ENCODE measurements at places on chromosomes 1 and 21.

- peaks cover 11% of the 10 kb centered on the region for H3K27me3 ChIP-seq
- H3K4me1 ChIP-seq, result no peaks in the 10 kb centered on the region
- no peak for DNase-seq
- H3K4me3 ChIP-seq, result no peak overlapping the region
- H3K27ac ChIP-seq, result no peak overlapping the region
Observed at GRCh38 chr1:10950316-10951172, 61.9 kb upstream of the TARDBP start.

DNA sequence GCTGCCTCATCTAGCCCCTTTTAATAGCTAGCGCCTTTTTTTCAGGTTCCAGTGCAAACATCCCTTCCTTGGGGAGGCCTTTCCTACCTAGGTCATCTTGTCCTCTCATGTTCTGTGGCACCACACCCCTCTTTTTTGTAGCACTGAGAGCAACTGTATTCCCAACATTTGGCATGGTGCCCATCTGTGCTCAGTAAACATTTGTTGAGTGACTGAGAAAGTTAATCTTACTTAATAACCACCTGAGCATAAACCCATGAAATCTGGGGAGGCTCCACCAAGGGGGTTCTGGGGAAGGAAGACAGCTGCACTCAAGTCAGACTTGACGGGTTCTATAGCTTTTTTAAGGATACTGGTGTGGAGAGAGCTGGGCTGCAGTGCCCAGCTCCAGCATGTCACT lies 90.0 kb downstream of the NOS1AP start:
- DNase-seq, result no peak
- peaks cover 62% of the 10 kb centered on the region for H3K4me1 ChIP-seq
- peaks cover 2% of the 10 kb centered on the region for H3K36me3 ChIP-seq
- no peaks in the 10 kb centered on the region for H3K27me3 ChIP-seq

GRCh38 chr1:8145545-8146202 lies 119.6 kb upstream of the ERRFI1 start:
- H3K36me3 ChIP-seq, result no peaks in the 10 kb centered on the region
- H3K27me3 ChIP-seq, result no peaks in the 10 kb centered on the region
- no peak overlapping the region for H3K27ac ChIP-seq
- no peak overlapping the region for H3K4me3 ChIP-seq

DNA sequence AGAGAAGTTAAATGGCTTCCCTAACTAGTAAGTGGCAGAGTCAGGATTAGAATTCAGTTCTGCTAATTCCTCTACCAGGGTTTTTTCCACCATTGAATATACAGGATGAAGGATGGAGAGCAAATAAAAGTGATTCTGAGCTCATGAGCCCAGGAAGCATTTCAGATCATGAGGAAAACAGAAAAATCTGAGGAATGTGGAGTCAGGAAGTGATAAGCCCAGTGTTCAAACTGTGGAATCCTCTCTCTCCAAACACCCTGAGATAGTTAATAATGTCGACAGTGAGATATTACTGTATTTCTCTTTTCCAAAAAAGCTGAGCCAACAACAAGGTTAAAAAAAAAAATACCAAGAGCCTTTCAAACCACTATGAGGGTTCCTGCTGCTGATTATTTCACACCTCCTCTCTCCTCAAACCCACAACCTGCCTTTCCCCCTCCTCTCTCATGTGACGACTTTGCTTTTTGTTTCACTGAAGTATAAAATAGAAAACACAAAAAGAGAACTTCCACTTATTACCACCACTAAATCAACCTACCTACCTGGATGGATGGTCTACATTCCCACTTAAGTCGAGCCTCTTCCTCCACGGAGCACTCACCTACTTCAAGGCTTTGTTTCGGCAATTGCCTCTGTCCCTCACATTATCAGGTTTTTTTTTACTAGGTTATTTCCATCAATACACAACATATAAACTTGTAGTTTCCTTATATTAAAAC lies 8.9 kb downstream of the SLAMF1 start:
- DNase-seq, result no peak
- no peak overlapping the region for H3K4me3 ChIP-seq
- no peaks in the 10 kb centered on the region for H3K27me3 ChIP-seq

DNA sequence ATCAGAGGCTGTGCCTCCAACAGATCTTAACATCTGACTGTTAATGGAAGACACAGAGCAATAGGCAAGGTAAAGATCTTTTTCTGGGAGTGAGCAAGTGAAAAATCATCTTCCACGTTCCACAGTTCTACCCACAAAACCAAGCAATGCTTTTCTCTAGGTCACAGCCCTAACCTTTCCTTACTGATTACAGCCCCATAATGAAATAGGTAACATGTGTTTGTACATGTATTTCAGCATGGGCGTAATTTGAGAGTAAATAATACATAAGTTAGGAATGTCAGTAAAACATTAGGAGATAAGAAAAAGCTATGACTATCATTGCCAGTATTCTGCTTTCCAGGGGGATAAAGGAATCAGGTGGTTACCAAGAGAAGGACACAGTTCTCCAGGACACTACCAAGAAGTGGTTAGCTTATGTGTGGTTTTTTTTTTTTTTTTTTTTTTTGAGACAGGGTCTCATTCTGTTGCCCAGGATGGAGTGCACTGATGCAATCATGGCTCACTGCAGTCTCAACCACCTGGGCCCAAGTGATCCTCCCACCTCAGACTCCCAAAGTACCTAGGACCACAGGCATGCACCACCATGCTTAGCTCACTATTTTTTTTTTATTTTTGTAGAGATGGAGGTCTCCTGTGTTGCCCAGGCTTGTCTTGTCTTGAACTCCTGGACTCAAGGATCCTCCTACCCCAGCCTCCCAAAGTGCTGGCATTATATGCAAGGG lies 72.0 kb downstream of the DAP3 start:
- H3K36me3 ChIP-seq, result peaks cover 42% of the 10 kb centered on the region
- DNase-seq, result no peak
- H3K4me1 ChIP-seq, result peaks cover 3% of the 10 kb centered on the region
- H3K27me3 ChIP-seq, result no peaks in the 10 kb centered on the region
- H3K27ac ChIP-seq, result no peak overlapping the region
- H3K4me3 ChIP-seq, result no peak overlapping the region

- H3K4me1 ChIP-seq, result no peaks in the 10 kb centered on the region
- no peak for DNase-seq
- H3K27ac ChIP-seq, result no peak overlapping the region
- H3K4me3 ChIP-seq, result no peak overlapping the region
Observed at GRCh38 chr1:61797045-61797755, 54.9 kb downstream of the PATJ start.

- no peak for DNase-seq
- no peaks in the 10 kb centered on the region for H3K36me3 ChIP-seq
- H3K4me3 ChIP-seq, result no peak overlapping the region
- H3K4me1 ChIP-seq, result peaks cover 7% of the 10 kb centered on the region
- H3K27me3 ChIP-seq, result peaks cover 24% of the 10 kb centered on the region
- no peak overlapping the region for H3K27ac ChIP-seq
Observed at GRCh38 chr1:20430355-20431175, 55.4 kb downstream of the CAMK2N1 start.

- no peak overlapping the region for H3K4me3 ChIP-seq
- no peak overlapping the region for H3K27ac ChIP-seq
- H3K4me1 ChIP-seq, result peaks cover 21% of the 10 kb centered on the region
Observed at GRCh38 chr21:25939396-25939761, 204.6 kb downstream of the GABPA start.

GRCh38 chr1:7430691-7431090 lies 340.4 kb upstream of the VAMP3 start:
- H3K27ac ChIP-seq, result no peak overlapping the region
- H3K27me3 ChIP-seq, result no peaks in the 10 kb centered on the region
- peaks cover 19% of the 10 kb centered on the region for H3K4me1 ChIP-seq

- no peaks in the 10 kb centered on the region for H3K27me3 ChIP-seq
- H3K36me3 ChIP-seq, result peaks cover 1% of the 10 kb centered on the region
- no peak for DNase-seq
- peak overlapping the region; percentile 89 for H3K27ac ChIP-seq
Observed at GRCh38 chr21:16563795-16564194, 834.0 kb downstream of the USP25 start.

DNA sequence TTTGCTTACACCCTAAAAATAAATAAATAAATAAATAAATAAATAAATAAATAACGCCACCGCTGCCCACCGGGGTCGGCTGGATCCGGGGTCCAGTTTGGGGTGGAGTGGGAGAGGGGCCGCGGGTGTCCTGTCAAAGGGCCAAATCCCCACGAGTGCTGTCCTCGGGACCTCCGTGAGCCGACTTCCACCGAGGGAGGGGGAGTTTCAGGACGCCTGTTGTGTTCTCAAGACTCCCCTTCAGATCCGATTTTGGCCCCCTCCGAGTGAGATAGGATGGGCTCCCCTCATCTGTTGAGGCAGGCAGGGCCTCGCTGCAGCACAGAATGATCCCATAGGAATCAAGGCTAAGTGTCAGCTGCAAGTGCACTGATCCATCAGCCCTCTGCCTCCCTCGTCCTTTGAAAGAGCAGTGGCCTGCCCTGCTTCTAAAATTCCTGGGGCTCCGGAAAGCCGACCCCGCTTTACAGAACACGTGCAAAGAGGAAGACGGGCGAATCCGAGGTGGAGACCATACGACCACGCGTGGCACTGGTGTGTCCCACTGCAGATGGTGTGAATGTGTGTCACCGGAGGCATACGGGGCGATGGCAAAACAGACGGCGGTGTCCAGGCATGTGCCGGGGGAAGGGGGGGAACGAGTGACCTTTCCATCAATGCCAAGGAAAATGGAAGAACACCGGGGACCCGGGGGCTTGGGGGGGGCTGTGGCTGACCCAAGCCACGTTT lies 3880.5 kb downstream of the SRGAP2C start:
- H3K4me1 ChIP-seq, result no peaks in the 10 kb centered on the region
- no peak overlapping the region for H3K4me3 ChIP-seq
- H3K27ac ChIP-seq, result no peak overlapping the region

- no peaks in the 10 kb centered on the region for H3K27me3 ChIP-seq
- peaks cover 14% of the 10 kb centered on the region for H3K36me3 ChIP-seq
- H3K4me1 ChIP-seq, result peaks cover 4% of the 10 kb centered on the region
Observed at GRCh38 chr1:206486995-206487788, 16.9 kb downstream of the IKBKE start.

DNA sequence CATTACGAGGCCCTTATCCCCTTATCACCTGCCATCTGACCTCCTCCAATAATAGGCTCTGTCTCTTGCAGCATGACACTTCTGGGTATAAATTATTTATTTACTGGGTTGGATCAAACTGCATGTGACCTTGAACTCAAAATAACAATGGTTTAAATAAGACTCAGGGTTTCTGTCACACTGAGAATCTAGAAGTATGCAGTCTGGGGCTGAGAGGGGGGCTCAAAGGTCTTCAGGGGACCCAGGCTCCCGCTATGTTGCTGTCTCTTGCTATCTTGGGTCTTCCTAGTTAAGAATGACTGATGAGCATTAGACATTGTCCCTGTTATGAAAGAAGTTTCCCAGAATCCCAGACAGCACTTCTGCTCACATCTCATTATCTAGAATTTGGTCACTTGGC lies 133.5 kb downstream of the URB2 start:
- no peak overlapping the region for H3K4me3 ChIP-seq
- peaks cover 11% of the 10 kb centered on the region for H3K4me1 ChIP-seq
- H3K27ac ChIP-seq, result no peak overlapping the region
- no peak for DNase-seq
- no peaks in the 10 kb centered on the region for H3K36me3 ChIP-seq

DNA sequence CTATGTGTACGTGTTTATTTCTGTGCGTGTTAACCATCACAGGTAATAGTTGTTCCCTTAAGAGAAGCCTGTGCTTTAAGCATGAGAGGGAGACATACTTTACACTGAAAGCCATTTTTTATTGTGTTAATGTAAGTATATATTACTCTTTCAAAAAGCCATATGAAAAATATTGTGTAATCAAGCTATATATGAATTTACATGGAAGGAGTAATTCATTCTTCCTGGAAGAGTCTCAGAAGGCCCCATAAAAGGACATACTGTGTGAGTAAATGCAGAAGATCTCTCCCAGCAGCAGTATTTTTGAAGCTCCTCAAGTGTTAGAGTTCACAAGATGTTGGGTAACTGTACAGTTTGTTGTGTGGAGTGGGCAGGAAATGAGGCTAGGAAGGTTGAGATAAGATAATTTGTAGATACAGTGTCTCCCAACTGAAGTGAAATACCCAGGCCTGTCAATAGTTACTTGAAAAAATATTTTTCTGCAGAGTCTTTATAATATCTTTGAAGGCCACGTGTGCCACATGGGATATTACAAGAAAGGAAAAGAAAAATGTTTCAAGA lies 138.3 kb downstream of the PTGER3 start:
- H3K36me3 ChIP-seq, result no peaks in the 10 kb centered on the region
- no peak overlapping the region for H3K27ac ChIP-seq
- no peaks in the 10 kb centered on the region for H3K4me1 ChIP-seq
- H3K4me3 ChIP-seq, result no peak overlapping the region
- H3K27me3 ChIP-seq, result peaks cover 8% of the 10 kb centered on the region

DNA sequence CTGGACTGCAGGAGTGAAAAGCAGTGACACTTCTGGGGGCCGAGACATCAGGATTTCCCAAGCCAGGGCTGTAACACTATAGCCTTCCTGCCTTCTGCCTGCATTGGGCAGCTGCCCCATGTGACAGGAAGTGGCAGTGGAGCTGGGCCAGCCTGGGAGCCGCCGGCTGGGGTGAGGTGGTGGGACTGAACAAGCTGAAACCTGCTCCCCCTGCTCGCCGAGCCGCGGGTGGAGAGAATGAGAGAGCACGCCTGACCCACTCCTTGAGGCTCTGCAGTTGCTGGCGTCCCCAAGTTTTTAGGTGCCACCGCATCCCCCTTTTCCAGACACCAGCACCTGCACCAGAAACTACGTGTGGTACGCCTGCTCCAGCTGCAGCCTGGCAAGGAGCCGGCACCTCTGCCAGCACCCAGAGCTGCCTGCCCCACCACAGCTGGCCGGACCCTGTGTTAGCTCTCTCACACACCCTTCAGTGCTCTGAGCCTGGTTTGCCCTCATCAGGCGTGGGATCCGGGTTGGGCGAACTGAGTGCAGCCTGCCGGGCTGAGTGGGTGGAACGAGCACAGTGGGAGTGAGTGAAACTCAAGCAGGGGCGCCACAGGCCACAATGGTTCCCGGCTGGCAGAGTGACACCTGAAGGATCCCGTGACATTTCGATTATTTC lies 119.4 kb downstream of the AKT3 start:
- peaks cover 5% of the 10 kb centered on the region for H3K36me3 ChIP-seq
- no peaks in the 10 kb centered on the region for H3K27me3 ChIP-seq

DNA sequence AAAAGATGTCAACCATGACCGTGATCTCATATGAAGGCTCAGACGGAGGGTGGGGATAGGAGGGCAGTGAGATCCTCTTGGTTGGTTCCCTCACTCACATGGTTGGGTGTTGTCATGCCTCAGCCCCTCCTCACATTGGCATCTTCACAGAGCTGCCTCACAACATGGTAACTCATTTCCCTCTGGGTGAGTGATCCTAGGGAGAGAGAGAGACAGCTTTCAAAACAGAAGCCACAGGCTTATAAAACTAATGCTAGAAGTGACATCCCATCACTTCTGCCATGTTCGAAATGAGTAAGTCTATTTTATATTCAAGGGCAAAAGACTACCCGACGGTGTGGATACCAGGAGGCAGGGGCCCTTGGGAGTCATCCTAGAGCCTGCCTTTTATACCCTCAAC lies 145.5 kb downstream of the SPATA17 start:
- no peak overlapping the region for H3K27ac ChIP-seq
- no peak for DNase-seq

GRCh38 chr1:22749919-22750684 lies 39.5 kb downstream of the EPHB2 start:
- H3K27me3 ChIP-seq, result no peaks in the 10 kb centered on the region
- no peaks in the 10 kb centered on the region for H3K36me3 ChIP-seq
- H3K4me3 ChIP-seq, result peak overlapping the region; percentile 21
- DNase-seq, result no peak
- H3K27ac ChIP-seq, result peak overlapping the region; percentile 100
